ENCODE measurements at places on chromosomes 12 and 14.

- DNase-seq = no peak
These were observed 1181.2 kb downstream of the VRK1 start for GRCh38 chr14:97978341-97978740.

- DNase-seq = no peak
These were observed 26.3 kb downstream of the SCARB1 start for GRCh38 chr12:124837249-124837897.

DNA sequence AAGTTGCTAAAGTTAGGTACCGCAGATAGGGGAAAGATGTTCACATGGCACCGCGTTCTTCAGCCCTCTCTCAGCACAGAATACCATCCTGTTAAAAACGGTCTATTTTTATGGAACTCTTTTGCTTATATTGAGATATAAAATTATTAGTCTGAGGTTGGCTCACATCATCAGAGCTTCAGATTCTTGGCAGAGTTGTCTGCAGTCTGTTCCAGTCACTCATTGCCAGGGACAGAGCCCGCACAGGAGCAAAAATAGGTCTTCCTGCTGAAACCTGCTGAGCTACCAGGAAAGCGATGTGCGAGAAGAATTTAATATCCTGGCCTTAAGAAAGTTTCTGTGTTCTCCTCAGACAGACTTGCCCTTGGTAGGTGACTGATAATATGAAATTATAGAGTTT is 249.8 kb downstream of the VRK1 start:
- DNase-seq = no peak

DNA sequence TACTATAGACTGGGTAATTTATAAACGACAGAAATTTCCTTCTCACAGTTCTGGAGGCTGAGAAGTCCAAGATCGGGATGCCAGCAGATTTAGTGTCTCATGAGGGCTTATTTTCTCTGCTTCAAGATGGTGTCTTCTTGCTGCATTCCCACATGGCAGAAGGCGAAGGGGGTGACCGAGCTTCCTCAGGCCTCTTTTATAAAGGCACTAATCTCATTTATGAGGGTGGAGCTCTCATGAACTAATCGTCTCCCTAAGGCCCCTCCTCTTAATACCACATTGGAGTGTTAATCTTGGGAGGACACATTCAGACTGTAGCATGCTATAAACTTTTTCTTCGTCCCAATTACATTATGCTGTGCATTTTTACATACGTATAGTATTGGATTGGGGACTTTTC is 200.4 kb upstream of the ARHGAP5 start:
- DNase-seq = no peak

DNA sequence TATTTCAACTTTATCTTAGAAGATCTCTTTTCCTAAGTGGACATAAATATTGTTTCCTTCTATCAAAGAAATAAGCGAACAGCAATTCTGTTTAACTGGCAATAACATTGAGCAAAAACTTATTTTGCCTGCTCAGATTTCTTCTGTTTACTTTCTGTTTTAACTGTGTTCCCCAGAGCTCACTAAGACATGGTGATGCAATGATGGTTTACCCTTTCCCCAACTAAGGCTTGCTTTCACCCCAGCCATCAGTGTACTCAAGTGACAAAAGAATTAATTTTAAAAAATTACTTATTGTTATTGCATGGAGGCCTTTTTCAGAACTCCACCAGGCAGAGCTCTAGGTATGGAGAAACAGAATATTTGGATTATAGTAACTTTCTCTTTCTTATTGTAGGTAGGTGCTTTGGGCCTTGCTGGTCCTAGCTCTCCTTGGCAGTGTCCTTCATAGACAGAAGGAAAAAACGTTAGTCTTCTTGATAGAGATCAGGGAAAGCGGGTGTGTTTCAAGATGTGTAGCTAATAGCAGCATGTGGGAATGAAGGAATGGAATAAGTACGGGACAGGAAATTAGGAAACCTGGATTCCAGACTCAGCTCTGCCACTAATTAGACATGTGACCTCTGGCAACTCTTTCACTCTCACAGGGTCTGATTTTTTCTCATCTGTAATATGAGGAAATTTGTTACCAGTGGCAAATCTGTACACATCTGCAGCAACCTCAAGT is 14.6 kb upstream of the DDHD1 start:
- DNase-seq = no peak

- DNase-seq = no peak
These were observed 47.8 kb upstream of the MED13L start for GRCh38 chr12:116325336-116325664.

DNA sequence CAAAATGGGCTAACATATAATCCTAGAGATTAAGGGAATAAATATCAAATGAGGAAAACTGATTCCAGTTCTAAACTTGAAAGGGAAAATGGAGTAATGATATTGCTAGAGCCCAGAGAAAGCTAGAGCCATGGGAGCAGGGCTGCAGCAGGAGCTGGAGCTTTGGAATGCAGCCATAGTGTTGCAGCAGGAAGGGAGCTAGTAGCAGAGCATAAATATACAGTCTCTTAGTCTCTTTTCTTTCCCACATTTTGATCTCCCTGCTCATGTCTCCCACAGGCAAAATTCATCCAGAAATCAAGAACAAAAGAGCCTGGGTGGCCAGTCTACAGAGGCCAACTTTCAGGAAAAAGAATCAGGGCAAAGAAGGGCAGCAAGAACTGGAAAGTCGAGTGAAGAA is 253.7 kb downstream of the ATXN7L3B start:
- no peak for DNase-seq

Measured in HepG2 (cell line).